Chondrocyte (in vitro differentiated cells): ENCODE measurements at places on chromosomes 13 and 19. TPM values are rescaled to one million over a fixed set of nuclear protein-coding genes. Genes with fewer than 3 reads are reported as not detected.

- no peak for DNase-seq
- no peak overlapping the region for H3K27ac ChIP-seq
- H3K27me3 ChIP-seq: no peaks in the 10 kb centered on the region
- H3K36me3 ChIP-seq: no peaks in the 10 kb centered on the region
- H3K4me1 ChIP-seq: no peaks in the 10 kb centered on the region
Observed at GRCh38 chr13:78841358-78841963, 182.5 kb upstream of the OBI1 start.

DNA sequence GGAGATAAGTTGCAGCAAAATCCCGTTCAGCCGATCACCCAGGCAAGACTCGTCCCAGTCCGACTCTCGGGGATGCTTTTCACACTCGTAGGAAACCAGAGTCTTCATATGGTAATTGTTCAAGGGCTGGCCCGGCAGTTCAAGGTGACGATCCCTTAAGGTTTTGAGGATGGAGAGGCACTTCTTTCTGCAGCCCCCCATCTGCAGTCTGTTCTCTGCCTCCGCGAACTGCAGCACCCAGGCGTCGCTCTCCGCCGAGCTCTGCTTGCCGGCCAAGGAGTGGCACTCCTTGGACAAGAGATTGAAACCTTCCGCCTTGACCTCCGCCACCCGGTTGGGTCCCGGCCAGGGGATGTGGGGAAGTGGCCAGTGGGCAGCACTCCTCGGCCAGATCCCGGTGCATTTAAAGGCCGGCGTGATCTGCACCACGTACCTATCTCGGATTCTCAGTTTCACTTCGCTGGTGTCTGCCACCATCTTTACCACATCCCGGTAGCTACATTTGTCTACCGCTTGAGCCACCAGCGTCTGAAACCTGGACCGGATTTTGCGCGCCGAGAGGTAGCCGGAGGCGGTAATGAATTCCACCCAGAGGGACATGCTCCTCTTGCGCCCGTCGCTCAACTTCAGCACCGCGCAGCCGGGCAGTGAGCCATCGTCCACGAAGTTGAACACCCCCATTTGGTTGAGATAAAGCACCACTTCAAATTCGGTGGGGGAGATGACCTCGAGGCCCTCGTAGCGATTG lies 1.1 kb downstream of the MAB21L1 start:
- no peak overlapping the region for H3K27ac ChIP-seq
- H3K27me3 ChIP-seq: peaks cover 79% of the 10 kb centered on the region
- H3K4me3 ChIP-seq: peak overlapping the region; percentile 74
- peaks cover 5% of the 10 kb centered on the region for H3K36me3 ChIP-seq
- DNase-seq: peak; percentile 78
- peaks cover 39% of the 10 kb centered on the region for H3K4me1 ChIP-seq

GRCh38 chr13:23766939-23767338 lies 122.3 kb downstream of the MIPEP start:
- no peak overlapping the region for H3K4me3 ChIP-seq
- H3K36me3 ChIP-seq: peaks cover 1% of the 10 kb centered on the region
- no peaks in the 10 kb centered on the region for H3K27me3 ChIP-seq
- peaks cover 12% of the 10 kb centered on the region for H3K4me1 ChIP-seq
- no peak for DNase-seq
- H3K27ac ChIP-seq: no peak overlapping the region

- H3K27me3 ChIP-seq: no peaks in the 10 kb centered on the region
- no peak for DNase-seq
Observed at GRCh38 chr13:67273001-67273400, 42.9 kb upstream of the PCDH9 start.

- no peak overlapping the region for H3K27ac ChIP-seq
- H3K36me3 ChIP-seq: no peaks in the 10 kb centered on the region
- H3K4me1 ChIP-seq: no peaks in the 10 kb centered on the region
- no peak for DNase-seq
Observed at GRCh38 chr13:24250376-24251057, 58.9 kb upstream of the C1QTNF9 start.

DNA sequence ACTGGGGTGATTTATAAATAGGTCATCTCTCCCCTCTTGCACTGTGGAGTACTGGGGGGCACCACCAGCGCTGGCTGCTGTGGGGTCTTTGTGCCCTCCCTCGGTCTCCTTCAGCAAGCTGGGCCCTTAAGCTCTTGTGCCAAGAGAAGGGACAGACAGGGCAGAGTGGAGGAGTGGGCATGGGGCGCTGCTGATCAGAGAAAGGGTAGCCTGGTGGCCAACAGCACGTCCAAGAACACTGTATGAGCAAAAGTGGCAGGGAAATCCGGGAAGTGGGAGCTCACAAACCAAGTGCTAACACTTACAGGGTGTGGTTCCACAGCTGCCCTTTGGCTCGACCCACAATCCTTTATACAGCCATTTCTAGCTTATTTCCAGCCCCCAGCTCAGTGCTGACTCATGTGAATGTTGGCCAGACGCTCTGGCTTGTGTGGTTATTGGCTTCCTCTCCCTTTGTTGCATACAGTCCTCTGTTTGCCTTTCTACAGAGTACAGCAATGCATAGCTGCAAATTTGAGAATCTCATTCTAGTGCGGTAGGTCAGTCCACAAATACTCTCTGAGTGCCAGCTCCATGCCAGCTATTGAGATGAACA lies 298.8 kb downstream of the SHISA2 start:
- H3K36me3 ChIP-seq: no peaks in the 10 kb centered on the region
- peak overlapping the region; percentile 87 for H3K27ac ChIP-seq
- peaks cover 52% of the 10 kb centered on the region for H3K4me1 ChIP-seq

GRCh38 chr13:78827471-78827870 lies 168.5 kb upstream of the OBI1 start:
- H3K4me3 ChIP-seq: no peak overlapping the region
- no peak overlapping the region for H3K27ac ChIP-seq
- H3K36me3 ChIP-seq: no peaks in the 10 kb centered on the region
- H3K27me3 ChIP-seq: peaks cover 2% of the 10 kb centered on the region

DNA sequence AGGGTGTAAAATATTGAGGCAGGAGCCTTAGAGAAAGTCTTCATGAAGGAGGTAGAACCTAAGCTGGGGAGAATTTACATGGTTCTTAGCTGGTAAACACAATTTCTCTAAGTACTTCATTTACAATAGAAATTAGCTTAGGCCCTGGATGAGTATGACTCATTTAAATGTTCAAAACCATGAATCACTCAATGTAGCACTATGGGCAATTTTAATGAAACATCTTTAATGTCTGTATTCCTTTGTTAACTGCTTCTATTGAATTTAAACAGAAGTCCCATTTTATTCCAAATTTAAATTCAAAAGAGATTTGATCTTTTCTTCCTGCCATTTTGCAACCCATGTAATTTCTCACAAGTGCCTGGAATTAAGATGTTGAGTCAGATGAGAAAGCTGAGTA lies 252.1 kb downstream of the RFC3 start:
- H3K27me3 ChIP-seq: no peaks in the 10 kb centered on the region
- H3K27ac ChIP-seq: no peak overlapping the region
- peaks cover 5% of the 10 kb centered on the region for H3K36me3 ChIP-seq
- H3K4me3 ChIP-seq: no peak overlapping the region
- DNase-seq: no peak

GRCh38 chr13:51154029-51154555 lies 43.0 kb upstream of the C13orf42 start:
- peaks cover 15% of the 10 kb centered on the region for H3K4me1 ChIP-seq
- H3K27me3 ChIP-seq: peaks cover 13% of the 10 kb centered on the region
- DNase-seq: no peak
- H3K4me3 ChIP-seq: no peak overlapping the region
- no peaks in the 10 kb centered on the region for H3K36me3 ChIP-seq

DNA sequence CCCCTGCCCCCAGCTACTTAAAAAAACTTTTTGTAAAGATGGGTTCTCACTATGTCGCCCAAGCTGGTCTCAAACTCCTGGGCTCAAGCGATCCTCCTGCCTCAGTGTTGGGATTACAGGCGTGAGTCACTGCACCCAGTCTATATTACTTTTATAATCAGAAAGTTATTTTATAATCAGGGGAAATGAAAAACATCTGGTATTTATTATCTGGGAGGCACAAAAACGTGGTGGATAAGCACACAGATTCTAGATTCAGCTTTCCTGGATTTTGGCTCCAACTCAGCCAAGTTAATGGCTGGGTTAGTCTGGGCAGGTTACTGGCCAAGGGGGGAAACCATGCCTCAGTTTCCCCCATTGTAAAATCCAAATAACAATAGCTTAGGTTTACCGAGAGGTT lies 24.7 kb downstream of the KEAP1 start:
- H3K4me3 ChIP-seq: no peak overlapping the region
- no peak overlapping the region for H3K27ac ChIP-seq
- no peaks in the 10 kb centered on the region for H3K36me3 ChIP-seq

- no peak overlapping the region for H3K4me3 ChIP-seq
- H3K27ac ChIP-seq: no peak overlapping the region
- DNase-seq: peak; percentile 75
- no peaks in the 10 kb centered on the region for H3K36me3 ChIP-seq
Observed at GRCh38 chr13:111491021-111491420, 170.6 kb downstream of the TEX29 start.

GRCh38 chr13:33711436-33711835 lies 106.5 kb upstream of the RFC3 start:
- peaks cover 8% of the 10 kb centered on the region for H3K36me3 ChIP-seq

DNA sequence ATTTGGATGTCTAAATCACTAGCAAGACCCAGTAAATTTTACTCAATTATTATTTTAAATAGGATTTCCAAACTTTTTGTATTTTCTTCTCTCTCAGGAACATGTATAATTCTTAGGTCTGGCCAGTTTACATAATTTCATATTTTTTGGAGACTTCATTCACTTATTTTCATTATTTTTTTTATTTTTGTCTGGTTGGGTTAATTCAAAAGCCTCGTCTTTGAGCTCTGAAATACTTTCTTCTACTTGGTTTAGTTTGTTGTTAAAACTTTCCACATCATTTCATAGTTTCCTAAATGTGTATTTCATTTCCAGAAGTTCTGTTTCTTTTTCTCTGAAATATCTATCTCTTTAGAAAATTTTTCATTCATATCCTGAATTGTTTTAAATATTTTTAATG lies 322.9 kb upstream of the SPRY2 start:
- H3K4me1 ChIP-seq: peaks cover 38% of the 10 kb centered on the region
- DNase-seq: no peak
- H3K4me3 ChIP-seq: no peak overlapping the region
- H3K36me3 ChIP-seq: peaks cover 3% of the 10 kb centered on the region
- H3K27ac ChIP-seq: no peak overlapping the region
- H3K27me3 ChIP-seq: no peaks in the 10 kb centered on the region

- no peaks in the 10 kb centered on the region for H3K27me3 ChIP-seq
- DNase-seq: no peak
- no peak overlapping the region for H3K4me3 ChIP-seq
Observed at GRCh38 chr19:44741841-44742329, 6.6 kb upstream of the BCL3 start.

- H3K4me1 ChIP-seq: peaks cover 61% of the 10 kb centered on the region
- H3K27ac ChIP-seq: no peak overlapping the region
- H3K4me3 ChIP-seq: no peak overlapping the region
- peaks cover 6% of the 10 kb centered on the region for H3K36me3 ChIP-seq
Observed at GRCh38 chr19:34317311-34317927, 47.6 kb upstream of the GPI start.

GRCh38 chr19:50693064-50693975 lies 26.3 kb downstream of the SHANK1 start:
- peaks cover 61% of the 10 kb centered on the region for H3K27me3 ChIP-seq
- DNase-seq: no peak
- H3K36me3 ChIP-seq: peaks cover 2% of the 10 kb centered on the region
- H3K4me1 ChIP-seq: no peaks in the 10 kb centered on the region
- H3K27ac ChIP-seq: no peak overlapping the region
- no peak overlapping the region for H3K4me3 ChIP-seq

GRCh38 chr19:30579419-30579818 lies 207.2 kb downstream of the ZNF536 start:
- no peaks in the 10 kb centered on the region for H3K36me3 ChIP-seq
- no peak overlapping the region for H3K27ac ChIP-seq
- H3K4me3 ChIP-seq: no peak overlapping the region

- H3K4me3 ChIP-seq: no peak overlapping the region
- DNase-seq: no peak
- peaks cover 9% of the 10 kb centered on the region for H3K4me1 ChIP-seq
- no peaks in the 10 kb centered on the region for H3K36me3 ChIP-seq
- no peak overlapping the region for H3K27ac ChIP-seq
- H3K27me3 ChIP-seq: no peaks in the 10 kb centered on the region
Observed at GRCh38 chr13:30523211-30523610, 57.5 kb upstream of the HMGB1 start.

GRCh38 chr19:16446724-16447368 lies 24.9 kb downstream of the EPS15L1 start:
- H3K27ac ChIP-seq: peak overlapping the region; percentile 92
- H3K36me3 ChIP-seq: peaks cover 2% of the 10 kb centered on the region
- no peaks in the 10 kb centered on the region for H3K27me3 ChIP-seq
- H3K4me3 ChIP-seq: no peak overlapping the region
- no peak for DNase-seq

- peaks cover 2% of the 10 kb centered on the region for H3K27me3 ChIP-seq
- no peaks in the 10 kb centered on the region for H3K4me1 ChIP-seq
- H3K36me3 ChIP-seq: no peaks in the 10 kb centered on the region
- H3K27ac ChIP-seq: no peak overlapping the region
- no peak for DNase-seq
- no peak overlapping the region for H3K4me3 ChIP-seq
Observed at GRCh38 chr13:92947770-92948434, 278.7 kb upstream of the GPC6 start.

DNA sequence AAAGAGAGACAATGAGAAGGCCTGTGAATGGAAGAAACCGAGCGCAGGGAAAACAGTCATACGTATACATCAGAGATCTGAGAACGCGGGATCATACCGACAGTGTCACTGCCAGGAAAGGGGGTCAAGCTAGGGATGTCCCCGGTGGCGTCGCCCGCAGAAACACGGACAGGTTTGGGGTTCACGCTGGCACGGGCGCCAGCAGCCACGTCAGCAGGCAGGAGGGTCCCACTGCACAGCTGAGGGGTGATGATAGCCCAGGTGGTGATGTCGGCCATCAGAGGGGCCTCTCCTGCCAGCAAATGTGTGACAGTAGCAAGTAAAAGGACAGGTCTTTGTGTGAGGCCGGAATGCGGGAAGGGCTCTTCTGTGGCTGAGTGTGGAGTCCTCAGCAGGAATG lies 3.4 kb upstream of the ZNF229 start:
- no peaks in the 10 kb centered on the region for H3K27me3 ChIP-seq
- DNase-seq: peak; percentile 82
- H3K4me1 ChIP-seq: peaks cover 8% of the 10 kb centered on the region
- H3K27ac ChIP-seq: no peak overlapping the region
- H3K4me3 ChIP-seq: no peak overlapping the region

The RAB3A gene
- 3.4 to 6.1 TPM (median 3.8 TPM) in 3 replicates for total RNA-seq

The TNNT1 gene
- 0.62 TPM in 1 of 3 replicates, not detected in the others for total RNA-seq

The SYNGR4 gene
- total RNA-seq: not detected in 3 replicates

The MARCHF2 gene
- total RNA-seq: 35.0 to 42.5 TPM (median 37.5 TPM) in 3 replicates

The NCR1 gene
- not detected in 3 replicates for total RNA-seq

The ZNF575 gene
- 4.1 to 6.0 TPM (median 5.1 TPM) in 3 replicates for total RNA-seq
